Hematopoietic multipotent progenitor cell treated with erythropoietin and hydrocortisone succinate and interleukin-3 and kit ligand, for 4 days (in vitro differentiated cells): ENCODE measurements at places on chromosomes 11 and 22.

DNA sequence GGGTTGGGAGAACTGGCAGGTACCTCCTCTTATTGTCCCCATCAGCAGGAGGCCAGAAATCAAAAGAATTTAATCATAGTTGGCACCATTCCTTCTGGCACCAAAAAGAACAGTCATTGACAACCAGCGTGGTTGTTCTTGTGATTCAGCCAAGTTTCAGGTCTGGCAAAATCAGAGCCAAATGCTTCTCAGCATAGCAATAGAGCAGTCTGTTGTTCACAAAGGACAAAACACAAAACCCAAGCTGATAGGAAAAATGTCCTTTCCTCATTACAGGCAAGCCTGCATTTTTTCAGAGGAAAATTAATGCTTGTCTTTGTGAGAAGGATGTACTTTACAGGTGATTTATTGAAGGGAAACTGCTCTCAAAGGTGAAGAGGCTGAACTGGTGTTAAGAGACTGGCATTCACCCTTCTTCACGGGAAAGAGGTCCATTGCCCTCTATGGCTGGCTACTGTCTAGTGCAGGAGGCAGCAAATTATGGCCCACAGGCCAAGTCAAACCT lies 241.8 kb upstream of the ARHGAP42 start:
- DNase-seq, result no peak

GRCh38 chr11:125593114-125593820 lies 615 bp downstream of the STT3A start:
- peak; percentile 64 for DNase-seq

GRCh38 chr11:126406368-126406767 lies 50.9 kb downstream of the ST3GAL4 start:
- no peak for DNase-seq

DNA sequence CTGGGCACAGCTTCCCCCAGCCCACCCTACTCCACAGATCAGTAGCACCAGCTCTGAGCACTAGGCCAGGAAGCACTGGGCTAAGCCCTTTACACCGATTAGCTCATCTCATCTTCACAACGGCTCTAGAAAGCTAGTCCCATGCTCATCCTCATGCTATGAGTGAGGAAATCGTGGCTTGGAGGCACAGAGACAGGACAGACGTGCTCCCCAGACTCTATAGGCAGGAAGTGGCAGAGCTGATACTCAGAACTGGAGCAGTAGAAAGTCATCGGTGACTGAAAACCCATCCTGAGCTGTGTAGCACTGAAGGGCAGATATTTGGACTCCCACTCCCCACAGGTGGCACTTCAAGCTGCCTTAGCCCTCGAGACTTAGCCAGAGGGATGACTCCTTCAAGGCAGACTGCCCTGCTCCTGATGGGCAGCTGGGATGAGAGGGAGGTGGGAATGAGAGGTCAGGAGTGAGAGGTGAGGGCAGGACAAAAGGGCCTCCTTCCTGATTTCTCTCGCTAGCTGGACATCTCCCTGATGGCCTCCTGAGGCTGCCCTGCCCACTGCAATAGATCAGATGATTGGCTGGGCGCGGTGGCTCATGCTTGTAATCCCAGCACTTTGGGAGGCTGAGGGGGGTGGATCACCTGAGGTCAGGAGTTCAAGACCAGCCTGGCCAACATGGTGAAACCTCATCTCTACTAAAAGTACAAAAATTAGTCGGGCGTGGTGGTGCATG lies 9.7 kb downstream of the CD5 start:
- peak; percentile 36 for DNase-seq

GRCh38 chr11:20066013-20066782 lies 94.1 kb downstream of the DBX1 start:
- no peak for DNase-seq

DNA sequence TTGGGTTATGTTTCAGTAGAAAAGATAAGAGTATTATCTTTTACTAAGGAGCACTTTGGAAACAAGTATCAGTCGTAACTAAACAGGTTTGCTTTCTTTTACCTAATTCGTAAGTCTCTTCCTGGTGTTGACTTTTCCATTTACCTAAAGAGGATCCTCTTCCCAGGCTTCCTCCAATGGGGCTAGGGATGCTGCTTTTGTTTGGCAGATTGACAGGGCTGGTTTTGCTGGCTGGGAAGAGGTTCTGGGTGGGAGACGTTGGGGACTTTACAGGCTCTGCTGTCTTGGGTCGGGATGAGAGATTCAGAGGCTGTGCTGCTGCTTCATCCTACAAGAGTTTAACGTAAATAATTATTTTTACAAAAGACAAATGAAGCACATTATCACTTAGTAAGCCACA lies 306.7 kb downstream of the SOX6 start:
- no peak for DNase-seq

GRCh38 chr11:108618529-108618928 lies 25.0 kb upstream of the EXPH5 start:
- no peak for DNase-seq

DNA sequence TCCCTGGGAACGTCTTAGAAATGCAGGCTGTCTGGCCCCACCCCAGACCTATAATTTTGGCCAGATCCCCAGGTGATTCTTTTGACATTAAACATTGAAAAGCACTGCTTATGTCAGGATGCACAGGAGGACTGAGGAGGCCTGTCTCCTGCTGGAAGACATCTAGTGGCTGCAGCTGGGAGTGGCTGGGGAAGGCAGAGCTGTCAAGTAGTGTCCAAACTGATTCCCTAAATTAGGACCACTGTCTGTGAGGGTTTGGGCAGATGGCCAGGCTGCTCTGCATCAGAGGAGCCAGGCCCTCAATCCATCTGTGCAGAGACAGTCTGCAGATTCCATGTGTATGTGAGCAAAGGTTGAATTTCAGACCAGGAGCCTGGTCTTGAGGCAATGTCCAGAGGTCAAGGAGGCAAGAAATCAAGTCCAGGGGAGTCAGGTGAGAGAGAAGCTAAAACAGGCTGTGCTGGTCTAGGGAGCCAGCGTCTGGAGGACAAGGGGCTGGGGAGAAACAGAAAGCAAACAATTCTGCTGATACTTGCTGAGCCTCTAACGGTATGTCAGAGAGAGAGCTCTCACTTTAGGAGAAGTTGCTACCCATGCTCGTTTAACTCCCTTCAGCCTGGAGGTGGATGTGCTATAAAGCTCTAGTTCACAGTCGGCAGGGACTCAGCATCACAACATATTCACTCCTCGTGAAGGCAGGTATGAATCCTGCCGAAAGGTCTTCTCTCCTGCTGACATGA lies 15.3 kb upstream of the SYTL2 start:
- peak; percentile 48 for DNase-seq

GRCh38 chr11:74084796-74085541 lies 76.1 kb upstream of the UCP3 start:
- no peak for DNase-seq

DNA sequence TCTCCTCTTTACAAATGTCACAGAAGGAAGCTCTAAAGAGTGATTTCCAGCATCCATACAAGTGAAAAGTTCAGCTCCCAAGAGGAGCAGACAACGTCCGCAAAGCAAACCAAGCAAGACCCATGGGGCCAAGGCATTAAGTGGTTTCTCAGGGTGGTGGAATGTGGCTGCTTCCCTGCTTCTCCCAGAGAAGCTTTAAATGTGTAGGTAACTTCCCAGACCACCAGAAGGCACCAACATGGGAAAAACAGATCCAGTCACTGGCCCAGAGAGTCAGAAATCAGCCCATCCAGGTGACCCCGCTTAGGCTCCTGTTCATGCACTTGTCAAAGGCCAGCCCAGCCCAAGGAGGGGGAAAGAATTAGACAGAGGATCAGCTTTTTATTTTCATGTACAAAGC lies 13.3 kb upstream of the PHF21A start:
- no peak for DNase-seq

DNA sequence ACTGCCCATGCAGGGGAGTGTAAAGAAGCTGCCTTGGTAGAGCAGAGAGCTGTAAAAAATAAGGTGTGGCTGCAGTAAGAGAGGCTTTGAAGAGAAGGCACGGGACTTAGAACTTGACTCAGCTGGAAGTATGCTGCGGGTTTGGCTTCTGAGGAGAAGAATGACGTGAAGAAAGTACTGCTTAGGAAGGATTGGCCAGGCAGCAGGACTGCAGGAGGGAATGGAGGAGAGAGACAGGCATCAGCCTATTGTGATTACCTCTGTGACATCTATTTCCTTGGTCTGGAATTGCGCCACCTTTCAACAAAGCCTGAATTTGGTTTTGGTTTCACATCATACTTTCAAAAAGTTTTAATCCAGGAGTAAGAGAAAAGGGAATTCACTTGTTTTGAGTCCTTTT lies 22.5 kb downstream of the PRRG4 start:
- DNase-seq, result no peak

DNA sequence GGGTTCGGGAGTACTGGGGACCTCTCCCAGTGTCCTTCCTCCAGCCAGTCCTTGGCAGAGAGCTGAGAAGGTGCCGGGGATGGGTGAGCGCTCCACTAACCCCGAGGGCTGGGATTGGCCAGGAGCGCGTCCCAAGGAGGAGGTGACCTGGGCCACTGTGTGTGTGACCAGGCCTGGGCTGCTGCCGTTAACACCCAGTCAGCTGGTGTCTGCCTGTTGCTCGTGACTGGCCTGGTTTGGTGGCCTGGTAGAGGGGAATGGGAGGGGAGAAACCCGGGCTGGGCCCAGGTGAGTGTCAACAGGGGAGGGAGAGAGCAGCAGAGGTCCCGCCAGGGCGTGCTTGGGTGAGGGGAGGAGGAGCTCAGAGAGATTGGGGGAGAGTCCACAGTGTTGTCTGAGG lies 29.9 kb upstream of the GRAMD4 start:
- no peak for DNase-seq

GRCh38 chr22:31099386-31099785 lies 8.0 kb downstream of the SELENOM start:
- DNase-seq, result no peak
